ENCODE measurements at places on chromosomes 16 and 17.

- no peak for DNase-seq
These were observed 55.4 kb upstream of the SLC25A19 start for GRCh38 chr17:75344666-75345065.

DNA sequence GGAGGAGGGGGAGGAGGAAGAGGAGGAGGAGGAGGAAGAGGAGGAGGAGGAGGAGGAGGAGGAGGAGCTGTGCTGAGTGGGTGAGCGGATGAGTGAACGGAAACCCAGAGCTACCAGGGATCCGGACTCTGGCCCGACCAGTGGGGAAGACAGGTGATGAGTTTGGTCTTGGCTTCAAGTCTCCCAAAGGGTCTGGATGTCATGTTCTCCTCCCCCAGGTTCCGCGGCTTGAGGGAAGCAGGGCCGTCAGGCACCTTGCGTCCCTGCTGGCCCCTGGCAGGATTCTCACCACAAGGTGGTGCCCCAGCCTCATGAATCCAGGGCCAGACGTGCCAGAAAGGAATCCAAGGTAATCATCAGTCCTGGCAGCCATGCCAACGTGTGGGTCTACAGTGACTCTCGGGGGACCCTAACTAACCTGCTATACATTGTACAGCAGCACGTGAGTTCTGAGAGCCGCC lies 13.5 kb upstream of the ABAT start:
- no peak for DNase-seq

GRCh38 chr17:17693253-17694168 lies 12.3 kb downstream of the RAI1 start:
- DNase-seq = no peak

DNA sequence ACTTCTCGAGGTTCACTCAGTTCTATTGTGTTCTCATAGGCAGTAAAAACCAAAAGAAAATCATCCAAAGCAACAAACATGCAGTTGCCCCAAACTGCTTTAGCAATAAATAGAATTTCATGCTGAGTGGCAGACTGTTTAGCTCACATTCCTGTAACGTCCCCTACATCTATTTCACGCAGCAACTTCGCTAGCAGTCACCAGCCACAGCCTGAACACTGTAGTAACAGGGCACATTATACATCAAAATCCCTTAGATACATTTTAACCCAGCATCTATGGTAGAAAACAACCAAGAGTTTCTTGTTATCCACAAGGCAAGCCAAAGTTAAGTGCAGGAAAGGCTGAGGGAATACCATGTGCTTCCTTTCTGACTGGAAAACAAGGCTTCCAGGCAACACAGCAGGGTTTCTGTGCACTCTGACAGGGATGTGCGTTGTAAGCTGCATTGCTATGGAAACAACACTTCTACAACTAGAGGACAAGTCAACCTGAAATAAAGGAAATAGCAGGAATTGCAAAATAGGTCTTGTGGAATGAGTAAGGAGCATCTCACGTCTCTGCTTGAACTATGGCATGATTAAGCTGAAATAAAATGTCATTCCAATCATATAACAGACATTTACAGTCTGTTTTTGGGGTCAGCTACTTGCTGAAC lies 55.4 kb downstream of the CFDP1 start:
- DNase-seq = peak; percentile 26

DNA sequence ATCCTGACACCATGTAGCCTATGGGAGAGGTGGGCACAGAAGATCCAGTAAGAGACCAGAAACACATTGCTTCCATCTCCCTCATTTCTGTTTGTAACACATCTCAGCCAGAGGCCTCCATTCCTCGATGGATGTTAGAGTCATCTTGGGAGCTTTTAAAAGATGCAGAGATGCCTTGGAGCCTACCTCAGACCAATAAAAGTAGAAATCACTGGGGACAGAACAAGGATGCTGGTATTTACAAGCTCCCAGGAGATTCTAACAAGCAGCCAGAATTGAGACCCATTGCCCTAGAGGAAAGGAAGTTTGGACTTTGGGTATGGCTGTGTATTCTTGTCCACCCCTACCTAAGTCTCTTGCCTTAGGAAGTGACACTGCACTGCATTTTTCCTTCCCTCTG lies 40.8 kb downstream of the HS3ST3A1 start:
- DNase-seq = peak; percentile 12

- DNase-seq = no peak
These were observed 381.1 kb downstream of the WWOX start for GRCh38 chr16:78480588-78480987.

DNA sequence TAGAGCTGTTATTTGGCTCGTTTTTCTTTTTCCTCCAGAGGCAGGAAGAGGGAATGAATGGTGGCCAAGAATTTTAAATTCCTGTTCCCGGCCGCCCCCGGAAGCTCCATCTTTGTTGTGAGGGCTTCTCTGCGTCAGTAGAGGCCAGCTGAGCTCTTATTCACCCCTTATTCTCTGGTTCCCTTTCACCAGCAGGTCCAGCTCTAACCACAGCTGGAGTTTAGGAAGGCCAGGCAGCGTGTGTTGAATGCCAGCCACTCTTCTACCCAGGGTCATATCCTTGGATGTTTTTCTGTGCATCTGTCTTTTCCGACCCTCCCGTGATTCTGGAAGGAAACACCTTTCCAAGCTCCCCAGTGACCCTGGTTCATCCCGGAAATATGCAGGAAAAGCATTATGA lies 570.5 kb downstream of the WWOX start:
- DNase-seq = no peak

DNA sequence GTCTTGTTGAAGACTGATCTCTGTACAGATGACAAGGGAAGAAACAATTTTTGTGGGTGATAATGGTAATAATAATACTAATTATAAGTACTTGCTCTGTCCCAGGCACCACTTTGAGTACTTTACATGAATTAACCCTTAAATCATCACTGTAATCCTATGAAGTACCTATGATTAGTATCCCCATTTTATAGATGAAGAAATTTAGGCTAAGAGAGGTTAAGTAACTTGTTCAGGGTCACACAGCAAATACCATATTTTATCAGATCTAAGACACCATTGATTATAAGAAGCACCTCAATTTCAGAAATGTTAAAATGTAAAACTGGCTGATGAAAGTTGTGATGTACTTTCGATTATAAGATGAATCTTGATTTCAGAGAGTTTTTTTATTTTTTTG lies 18.6 kb downstream of the TADA2A start:
- DNase-seq = no peak

- DNase-seq = no peak
These were observed 853.8 kb downstream of the CDH8 start for GRCh38 chr16:61182391-61182790.

GRCh38 chr16:377419-377951 lies 4.3 kb downstream of the PGAP6 start:
- DNase-seq = no peak

GRCh38 chr17:36030956-36031355 lies 13.2 kb upstream of the CCL23 start:
- DNase-seq = no peak

DNA sequence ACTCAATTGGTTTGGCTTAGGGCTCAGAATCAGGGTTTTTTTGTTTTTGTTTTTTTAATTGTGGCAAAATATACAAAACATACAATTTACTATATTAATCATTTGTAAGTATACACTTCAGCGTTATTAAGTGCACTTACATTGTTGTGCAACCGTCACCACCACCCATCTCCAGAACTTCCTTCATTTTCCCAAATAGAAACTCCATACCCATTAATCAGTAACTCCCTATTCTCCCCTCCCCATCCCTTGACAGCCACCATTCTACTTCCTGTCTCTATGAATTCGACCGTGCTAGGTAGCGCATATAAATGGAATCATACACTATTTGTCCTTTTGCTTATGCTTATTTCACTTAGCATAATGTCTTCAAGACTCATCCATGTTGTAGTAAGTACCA lies 45.2 kb upstream of the DHX40 start:
- DNase-seq = no peak

DNA sequence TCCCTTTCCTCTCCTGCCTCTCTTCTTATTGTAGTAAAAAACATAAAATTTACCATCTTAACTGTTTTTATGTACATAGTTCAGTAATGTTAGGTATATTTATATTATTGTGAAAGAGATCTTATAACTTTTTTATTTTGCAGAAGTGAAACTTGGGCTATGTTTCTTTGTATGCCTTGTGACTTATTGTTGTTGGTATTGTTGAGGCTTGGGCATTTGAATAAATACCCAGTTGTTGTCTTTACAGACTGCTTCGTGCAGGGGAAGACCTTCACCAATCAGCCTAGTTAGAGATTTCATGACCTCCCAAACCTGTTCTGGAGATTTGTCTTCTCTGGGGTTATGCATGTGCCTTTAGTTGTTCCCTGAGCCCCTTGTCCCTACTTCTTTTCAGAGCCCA lies 31.9 kb downstream of the REXO5 start:
- DNase-seq = no peak

DNA sequence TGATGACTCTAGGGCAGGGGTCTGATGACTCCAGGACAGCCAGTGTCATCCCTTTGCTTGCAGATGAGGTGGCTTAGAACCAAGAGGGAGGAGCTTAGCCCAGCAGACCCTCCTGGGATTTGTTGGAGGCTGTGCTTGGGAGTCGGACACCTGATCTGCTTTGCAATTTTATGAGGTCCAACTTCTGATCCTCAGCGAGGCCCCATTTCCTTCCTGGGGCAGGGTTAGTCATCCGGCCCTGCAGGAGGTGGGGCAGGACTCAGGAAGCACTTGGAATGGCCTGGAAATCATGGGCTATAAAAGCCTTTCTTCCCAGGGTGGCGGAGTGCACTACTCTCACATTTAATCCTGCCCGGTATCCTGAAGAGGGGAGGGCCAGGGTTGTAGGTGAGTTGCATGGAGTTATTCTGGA lies 168.5 kb downstream of the MSI2 start:
- peak; percentile 79 for DNase-seq

- DNase-seq = no peak
These were observed 17.0 kb downstream of the PITPNA start for GRCh38 chr17:1545618-1546017.

DNA sequence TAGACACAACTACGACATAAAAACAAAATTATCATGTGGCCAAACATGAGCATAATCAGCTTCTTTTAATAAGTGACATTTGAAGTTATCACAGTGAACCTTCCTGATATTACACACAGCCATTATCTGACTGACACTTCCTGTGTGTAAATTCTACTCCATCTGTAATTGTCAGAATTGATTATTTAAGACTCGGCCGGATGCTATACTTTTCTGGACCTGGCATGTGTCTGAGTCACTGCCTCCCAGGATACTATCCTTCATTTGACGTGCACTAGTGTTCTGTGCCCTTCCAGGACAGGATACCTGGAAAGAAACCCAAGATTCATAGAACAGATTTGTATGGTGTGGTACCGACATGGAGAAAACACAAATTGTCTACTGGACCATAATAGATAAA lies 242.0 kb downstream of the HS3ST3A1 start:
- no peak for DNase-seq

GRCh38 chr17:8125947-8126490 lies 2.1 kb upstream of the HES7 start:
- no peak for DNase-seq

DNA sequence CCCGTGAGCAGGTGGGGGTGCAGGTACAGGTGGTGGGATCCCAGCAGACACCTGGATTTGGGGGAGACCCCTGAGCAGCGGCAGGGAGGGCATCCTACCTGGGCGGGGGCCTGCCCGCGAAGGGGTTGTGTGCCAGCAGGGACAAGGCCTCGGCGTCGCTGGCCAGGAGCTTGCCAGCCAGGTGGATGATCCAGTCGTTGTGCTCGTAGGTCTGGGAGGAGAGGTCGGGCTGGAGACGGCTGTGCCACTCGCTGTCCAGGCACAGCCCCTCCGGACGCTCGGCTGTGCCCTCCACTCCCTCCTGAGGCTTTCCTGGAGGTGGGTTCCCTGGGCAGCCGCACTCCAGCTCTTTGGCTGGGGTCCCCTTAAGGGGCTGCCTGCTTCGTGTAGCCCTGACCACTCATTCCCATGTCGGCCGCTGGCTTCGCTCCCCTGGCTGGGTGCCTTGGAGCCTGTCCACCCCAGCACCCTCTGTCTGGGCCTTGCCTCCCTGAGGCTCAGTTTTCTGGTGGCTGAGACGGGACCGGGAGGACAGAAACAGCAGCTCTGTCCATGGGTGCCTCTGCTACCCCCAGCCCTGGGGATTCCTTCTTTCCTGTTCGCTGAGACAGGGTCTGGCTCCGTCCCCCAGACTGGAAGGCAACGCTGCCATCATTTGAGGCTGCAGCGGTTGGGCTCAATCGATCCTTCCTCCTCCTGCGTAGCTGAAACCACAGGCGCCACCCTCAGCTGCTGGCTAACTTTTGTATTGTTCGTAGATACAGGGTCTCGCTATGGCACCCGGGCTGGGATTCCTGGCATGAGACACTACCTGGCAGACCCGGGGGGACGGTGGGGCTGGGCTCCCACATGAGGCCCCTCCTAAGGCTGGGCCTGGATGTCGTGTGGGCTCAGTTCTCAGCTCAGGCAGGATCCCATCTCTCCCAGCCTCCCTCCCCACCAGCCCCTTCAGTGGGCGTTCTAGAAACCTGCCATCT lies 68.6 kb upstream of the GNG13 start:
- DNase-seq = no peak

DNA sequence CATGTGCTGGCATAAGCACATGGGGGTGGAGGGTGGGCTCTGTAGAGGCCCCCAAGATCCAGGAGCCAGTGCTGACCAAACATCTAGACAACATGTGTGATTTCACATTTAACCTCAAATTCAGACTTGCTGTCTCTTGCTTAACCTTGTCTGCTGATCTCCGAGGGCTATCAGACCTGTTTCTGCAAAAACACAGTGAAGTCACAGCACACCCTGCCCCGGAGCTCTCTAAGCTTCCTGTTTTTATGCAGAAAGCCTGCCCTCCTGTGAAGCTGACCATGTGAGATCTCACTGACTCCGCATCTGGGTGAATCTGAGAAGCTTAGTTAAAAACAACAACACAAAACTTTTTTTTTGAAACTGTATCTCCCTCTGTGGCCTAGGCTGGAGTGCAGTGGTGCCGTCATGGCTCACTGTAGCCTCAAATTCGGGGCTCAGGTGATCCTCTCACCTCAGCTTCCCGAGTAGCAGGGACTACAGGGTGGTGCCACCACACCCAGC lies 6.6 kb upstream of the DPEP2 start:
- no peak for DNase-seq

DNA sequence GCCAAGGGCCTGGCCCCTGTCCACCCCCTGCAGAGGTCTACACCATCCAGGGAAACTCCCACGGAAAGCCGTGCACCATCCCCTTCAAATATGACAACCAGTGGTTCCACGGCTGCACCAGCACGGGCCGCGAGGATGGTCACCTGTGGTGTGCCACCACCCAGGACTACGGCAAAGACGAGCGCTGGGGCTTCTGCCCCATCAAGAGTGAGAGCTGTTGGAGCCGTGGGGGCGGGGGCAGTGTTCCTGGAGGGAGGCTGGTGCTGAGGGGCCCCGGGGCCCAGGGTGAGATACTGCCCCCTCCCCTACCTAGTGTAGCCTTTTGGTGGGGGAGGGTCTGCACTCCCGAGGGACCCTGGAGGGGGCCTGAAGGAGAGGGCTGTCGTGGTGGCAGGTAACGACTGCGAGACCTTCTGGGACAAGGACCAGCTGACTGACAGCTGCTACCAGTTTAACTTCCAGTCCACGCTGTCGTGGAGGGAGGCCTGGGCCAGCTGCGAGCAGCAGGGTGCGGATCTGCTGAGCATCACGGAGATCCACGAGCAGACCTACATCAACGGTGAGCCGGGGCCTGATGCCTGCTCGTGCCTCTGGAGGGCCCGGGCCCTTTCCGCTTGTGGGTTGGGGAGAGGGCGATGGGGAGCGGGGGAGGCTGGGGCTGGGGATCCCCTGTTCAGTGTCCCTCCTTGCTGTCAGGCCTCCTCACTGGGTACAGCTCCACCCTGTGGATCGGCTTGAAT lies 38.8 kb downstream of the MRC2 start:
- DNase-seq = no peak

GRCh38 chr16:88331989-88332920 lies 50.5 kb upstream of the ZNF469 start:
- DNase-seq = peak; percentile 88

- DNase-seq = no peak
These were observed 161.0 kb downstream of the CBLN1 start for GRCh38 chr16:49120631-49121030.
